ENCODE measurements at places on chromosomes 2 and 18. TPM values are rescaled to one million over a fixed set of nuclear protein-coding genes. Genes with fewer than 3 reads are reported as not detected.
A peak's percentile ranks its signal among the peaks of the same experiment; 100 is the strongest.

DNA sequence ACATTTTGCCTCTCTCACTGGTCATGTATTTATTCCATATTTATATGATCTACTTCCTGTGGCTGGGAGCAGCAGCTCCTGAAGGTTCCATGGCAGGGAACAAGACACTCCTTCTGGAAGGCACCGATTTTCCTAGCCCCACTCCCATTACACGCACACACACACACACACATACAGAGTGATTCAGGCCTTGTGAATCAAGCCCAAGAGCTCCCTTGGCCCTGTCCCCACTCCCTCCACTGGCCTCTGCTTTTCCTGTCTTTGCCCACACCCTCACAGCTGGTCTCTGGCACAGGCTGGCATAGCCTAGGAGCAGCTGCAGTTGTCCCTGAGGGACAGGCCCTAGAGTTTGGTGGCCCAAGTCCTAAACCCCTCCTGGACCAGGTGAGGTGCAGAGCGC lies 201.7 kb downstream of the NAPG start:
- no peak for DNase-seq

- DNase-seq, result no peak
Observed at GRCh38 chr18:21363348-21363747, 121.3 kb downstream of the GREB1L start.

DNA sequence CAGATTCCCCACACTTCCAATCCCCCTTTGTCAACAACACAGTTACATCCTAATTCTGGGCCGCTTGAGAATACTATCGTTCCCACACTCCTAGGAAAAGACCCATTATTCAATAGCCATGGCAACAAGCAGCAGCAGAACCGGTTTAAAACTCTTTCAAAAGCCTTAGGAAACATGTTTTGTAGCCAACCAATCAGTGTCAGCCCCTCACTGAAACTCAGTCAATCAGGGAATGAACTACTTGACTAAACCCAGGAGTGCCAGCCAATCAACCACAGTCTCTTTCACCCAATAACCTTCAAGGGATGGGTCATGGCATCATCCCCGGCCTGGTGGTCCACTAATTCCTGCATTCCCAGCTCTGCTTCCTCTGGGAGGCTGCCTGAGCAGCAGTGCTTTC lies 204.8 kb upstream of the HS6ST1 start:
- DNase-seq, result no peak

GRCh38 chr2:45968946-45969584 lies 317.6 kb downstream of the PRKCE start:
- DNase-seq, result no peak

- no peak for DNase-seq
Observed at GRCh38 chr2:109396202-109397180, 217.3 kb downstream of the SEPTIN10 start.

DNA sequence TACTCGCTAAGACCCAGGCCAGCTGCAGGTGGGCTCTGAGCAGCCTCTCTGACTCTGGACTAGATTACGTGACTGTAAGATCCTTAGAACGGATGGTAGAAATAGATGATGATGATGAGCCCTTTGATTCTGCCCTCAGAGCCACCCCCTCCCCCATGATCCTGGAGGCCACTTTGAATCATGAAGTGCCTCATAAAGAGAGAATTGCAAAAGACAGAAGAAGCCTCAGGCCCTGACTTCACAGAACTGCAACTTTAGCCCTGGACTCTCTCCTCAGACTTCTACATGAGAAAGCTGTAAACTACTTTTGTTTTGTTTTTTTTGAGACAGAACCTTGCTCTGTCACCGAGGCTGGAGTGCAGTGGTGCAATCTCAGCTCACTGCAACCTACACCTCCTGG lies 15.4 kb upstream of the TET3 start:
- DNase-seq, result no peak

DNA sequence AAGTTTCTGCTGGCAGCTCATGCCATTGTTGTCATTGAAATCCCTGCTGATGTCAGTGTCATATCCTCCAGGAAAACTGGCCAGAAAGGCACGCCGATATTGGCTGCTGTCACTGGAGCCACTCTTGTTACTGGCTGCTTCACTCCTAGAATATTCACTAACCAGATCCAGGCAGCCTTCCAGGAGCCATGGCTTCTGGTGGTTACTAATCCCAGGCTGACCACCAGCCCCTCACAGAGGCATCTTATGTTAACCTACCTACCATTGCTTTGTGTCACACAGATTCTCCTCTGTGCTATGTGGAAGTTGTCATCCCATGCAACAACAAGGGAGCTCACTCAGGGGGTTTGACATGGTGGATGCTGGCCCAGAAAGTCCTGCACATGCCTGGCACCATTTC lies 27.0 kb upstream of the MTX2 start:
- DNase-seq, result no peak

GRCh38 chr2:179536185-179536584 lies 271.6 kb upstream of the SESTD1 start:
- no peak for DNase-seq

GRCh38 chr2:162581959-162582798 lies 238.2 kb downstream of the GCA start:
- DNase-seq, result no peak

- no peak for DNase-seq
Observed at GRCh38 chr2:33129263-33130053, 182.7 kb downstream of the LTBP1 start.

DNA sequence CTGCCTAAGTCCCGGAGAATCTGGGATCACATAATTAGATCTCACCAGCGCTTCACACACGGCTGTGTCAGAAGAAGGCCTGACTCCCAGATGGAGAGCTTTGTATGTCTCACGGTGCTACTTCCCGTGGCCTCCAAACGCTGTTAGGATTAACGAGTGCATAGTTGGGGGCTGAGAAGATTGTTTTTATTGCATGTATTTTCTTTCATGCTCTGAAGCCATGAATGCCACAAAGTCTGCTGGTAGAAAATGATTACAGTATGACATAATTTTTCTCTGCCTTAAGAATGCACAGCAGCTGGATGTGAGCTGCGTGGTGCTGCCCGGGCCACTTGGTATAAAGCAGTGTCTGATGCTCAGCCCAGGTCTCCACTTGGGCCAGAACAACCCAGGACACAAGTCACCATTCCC lies 166.5 kb downstream of the SEPTIN10 start:
- DNase-seq, result no peak

GRCh38 chr2:120298173-120298835 lies 45.7 kb downstream of the RALB start:
- no peak for DNase-seq

DNA sequence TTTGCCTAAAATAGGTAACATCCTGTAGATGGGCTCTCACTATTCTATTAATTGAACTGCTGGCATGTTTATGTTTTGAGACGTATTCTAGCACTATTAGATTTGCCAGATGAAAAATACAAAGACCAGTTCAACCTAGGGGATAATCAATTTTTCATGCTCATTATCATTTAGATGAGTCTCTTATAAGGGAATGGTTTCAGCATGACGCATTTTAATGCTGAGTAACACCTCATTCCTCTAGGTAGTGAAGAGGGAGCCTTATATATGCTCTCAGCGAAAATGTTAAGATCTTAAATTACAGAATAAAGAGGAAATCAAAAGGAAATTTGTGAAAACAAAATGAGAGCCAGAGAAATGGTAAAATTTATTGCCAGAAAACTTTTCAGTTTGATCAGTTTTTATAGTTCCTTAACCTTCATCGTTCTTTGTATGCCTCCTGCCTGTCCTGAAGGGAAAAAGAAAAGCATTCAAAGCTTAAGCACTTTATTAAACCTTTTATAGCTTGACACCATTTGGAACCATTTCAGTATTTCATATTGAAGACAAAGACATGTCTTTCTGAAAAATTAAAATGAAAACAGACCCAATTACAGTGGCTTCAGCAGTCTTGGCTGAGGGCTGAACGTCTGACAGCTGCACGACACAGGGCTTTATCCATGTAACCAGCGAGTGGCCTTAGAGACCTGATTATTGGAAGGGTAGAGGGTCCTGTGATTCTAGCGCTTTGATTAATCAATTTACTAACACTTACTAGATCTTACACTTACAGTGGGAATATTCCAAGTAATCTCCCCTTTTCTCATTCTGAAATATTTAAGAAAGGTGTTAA lies 112.8 kb downstream of the ADCYAP1 start:
- no peak for DNase-seq

GRCh38 chr2:1600191-1601066 lies 143.9 kb downstream of the PXDN start:
- no peak for DNase-seq

- no peak for DNase-seq
Observed at GRCh38 chr2:201809633-201810032, 3.3 kb downstream of the CDK15 start.

- DNase-seq, result no peak
Observed at GRCh38 chr18:24543795-24544498, 83.5 kb downstream of the HRH4 start.

DNA sequence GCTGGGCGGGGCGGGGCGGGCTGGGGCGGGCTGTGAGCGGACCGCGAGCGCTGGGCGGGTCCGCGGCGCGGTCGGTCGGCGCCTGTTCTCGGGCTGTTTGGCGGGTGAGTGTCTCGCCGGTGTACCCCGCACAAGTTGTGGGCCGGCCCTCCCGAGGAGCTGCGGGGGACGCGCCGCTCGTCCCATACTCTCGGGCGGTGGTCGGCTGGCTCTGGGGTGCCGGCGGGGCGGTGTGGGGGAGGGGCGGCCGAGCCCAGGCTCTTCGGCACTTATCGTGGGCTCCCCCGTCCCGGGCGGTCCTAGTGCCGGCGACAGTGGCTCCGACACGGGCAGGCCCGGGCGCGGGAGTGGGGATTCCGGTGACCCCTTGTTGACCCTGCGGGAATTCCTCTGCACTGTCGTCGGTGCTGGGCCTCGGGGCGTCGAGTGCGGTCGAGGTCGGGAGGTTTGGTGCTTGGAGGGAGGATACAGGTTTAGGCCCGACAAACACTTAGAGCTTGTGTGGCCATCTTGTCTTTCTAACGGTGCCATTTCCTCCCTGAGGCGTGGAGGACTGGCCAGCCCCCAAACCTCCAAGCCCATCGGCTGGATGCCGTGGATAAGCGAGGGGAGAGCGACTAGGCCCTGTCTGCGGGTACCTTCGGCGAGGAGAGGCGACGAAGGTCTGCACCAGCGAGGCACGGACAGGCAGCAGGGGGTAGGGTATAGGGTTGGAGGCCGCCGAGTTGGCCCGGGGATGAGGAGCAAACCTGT lies at the start of gene SEPTIN2:
TSS of gene SEPTIN2 (plus strand) at position 47 of the 753 bp plus-strand sequence. CDS start 8,308 bp downstream, outside the sequence.
- no peak for DNase-seq

GRCh38 chr2:58620896-58621295 lies 379.8 kb upstream of the FANCL start:
- DNase-seq, result no peak

DNA sequence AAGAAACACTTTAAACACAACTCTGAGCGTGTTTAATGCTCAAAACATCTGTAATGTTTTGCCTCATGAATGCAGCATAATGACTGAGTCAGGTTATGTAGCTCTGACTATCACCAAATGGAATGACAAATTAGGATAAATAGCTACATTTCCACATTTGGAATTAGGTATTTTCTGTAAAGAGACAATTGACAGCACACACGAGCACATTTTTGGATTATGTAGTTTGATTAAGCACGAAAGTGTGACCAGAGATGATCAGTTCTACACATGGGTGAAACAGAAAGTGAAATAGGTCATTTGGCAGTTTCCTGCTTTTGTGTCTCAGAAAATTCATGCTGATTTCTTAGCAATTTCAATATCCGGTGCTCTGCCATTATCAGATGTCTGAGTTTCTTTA lies 29.0 kb downstream of the LPIN1 start:
- peak; percentile 69 for DNase-seq

DNA sequence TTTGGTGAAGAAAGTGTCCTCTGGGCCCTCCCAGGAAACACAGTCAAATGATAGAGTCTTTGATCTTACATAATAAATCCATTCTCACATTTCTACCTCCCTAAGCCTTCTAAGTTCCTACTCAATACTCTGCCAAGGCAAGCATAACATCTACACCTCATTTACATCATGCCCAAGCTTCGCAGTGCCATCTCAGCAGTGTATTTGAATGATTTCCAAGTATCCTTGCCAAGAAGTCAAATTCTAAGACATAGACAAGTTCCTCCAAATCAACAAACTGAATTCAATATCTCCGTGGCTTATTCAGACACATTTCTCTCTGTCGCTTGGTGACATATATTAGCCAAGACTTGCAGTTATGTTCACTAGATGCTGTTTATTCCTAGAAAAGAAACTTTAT lies 8.1 kb upstream of the MLPH start:
- DNase-seq, result no peak

- DNase-seq, result no peak
Observed at GRCh38 chr2:105674859-105675541, 69.7 kb upstream of the NCK2 start.

- no peak for DNase-seq
Observed at GRCh38 chr18:6563896-6564295, 149.2 kb upstream of the L3MBTL4 start.

- no peak for DNase-seq
Observed at GRCh38 chr2:173961346-173961705, 3.8 kb downstream of the SP3 start.

DNA sequence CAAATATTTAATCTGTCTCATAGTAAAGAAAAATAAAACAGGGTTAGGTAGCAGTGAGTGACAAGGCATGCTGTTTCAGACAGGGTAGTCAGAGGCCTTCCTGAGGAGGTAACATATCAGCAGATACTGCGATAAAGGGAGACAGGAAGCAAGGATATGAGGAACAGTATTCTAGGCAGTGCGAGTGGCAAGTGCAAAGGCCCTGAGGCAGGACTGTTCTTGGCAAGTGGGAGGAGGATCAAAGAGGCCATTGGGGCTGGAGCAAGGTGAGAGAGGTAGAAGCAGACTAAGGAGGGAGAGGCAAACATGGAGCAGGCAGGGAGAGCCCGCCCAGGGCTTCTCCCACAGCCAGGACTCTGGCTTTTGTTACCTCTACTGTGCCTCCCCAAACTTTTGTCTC lies 33.6 kb downstream of the GAD1 start:
- no peak for DNase-seq

GRCh38 chr2:143034292-143035074 lies 94.7 kb upstream of the ARHGAP15 start:
- DNase-seq, result peak; percentile 85

DNA sequence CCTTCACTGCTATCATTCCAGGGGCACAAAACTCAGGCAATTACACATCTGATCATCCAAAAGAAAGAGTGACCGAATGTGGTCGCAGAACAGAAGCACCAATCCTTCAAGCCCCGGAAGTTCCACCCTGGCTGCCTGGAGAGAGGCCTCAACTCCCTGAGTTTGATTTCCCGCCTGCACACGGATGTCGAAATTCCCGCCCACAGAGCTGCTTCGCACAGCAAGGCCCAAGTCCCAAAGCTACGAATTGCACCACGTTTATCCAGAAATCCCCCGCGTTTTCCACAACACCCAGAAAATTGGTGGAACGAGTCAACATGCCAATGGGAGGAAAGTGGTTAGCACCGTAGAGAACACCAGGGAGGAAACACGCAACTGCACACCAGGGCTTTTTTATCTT lies 445.4 kb downstream of the EIPR1 start:
- no peak for DNase-seq

The AKAIN1 gene
- not detected for total RNA-seq

The GPBAR1 gene
- 0.81 TPM for total RNA-seq

The ADCYAP1 gene
- not detected for total RNA-seq

The SCYGR3 gene
- total RNA-seq, result not detected

The STARD6 gene
- not detected for total RNA-seq

The KATNAL2 gene
- total RNA-seq, result 3.1 TPM

The UGT1A1 gene
- total RNA-seq, result not detected

The DNAJC5G gene
- total RNA-seq, result 0.39 TPM

The MAT2A gene
- total RNA-seq, result 177 TPM

The ALK gene
- total RNA-seq, result not detected

The SAG gene
- 0.17 TPM for total RNA-seq

The CXCR4 gene
- 2,047 TPM for total RNA-seq

Measured in B cell (primary cell).